ENCODE measurements at places on chromosomes 5 and 9.
A peak's percentile ranks its signal among the peaks of the same experiment; 100 is the strongest.

- no peak for DNase-seq
These were observed 37.2 kb downstream of the PAPPA start for GRCh38 chr9:116190637-116191396.

DNA sequence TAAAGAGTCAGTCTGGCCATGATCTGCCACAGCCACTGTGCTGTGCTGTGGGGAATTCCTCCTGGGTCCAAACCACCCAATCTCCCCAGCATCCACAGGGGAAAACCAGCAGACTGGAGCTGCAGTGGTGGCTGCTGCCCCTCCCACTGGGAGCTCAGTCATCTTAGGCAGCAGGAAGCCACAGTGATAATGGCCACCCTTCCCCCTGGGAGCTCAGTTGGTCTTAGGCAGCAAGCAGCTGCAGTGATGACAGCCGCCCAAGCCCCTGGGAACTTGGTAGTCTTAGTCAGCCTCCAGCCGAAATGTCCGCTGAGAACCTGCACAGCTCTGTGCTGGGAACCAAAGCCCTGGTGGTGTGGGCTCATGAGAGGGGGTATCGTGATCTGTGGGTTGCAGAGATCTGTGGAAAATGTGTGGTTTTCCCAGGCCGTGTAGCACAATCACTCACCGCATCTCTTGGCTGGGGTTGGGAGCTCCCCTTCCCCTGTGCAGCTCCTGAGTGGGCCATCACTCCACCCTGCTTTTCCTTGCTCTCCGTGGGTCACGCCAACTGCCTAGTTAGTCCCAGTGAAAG is 38.4 kb upstream of the SMIM15 start:
- no peak for DNase-seq

DNA sequence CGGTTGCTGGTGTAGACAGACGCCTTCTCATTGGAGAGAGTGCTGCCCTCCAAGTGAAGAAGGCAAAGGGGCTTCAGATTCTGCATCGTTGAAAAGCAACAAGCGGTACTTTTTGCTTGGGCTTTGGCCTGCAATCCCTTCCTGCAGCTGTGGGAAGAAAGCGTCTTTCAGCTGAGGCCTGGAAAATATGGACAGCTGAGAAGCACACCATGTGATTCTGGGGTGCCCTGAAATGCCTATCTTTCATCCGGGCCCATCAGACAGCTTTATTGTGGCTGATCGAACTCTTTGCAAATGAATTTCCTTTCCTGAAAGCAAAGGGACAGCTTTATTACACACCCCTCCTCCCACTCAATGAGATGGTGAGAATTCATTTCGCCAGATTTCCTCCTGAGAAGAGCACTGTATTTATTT is 74.0 kb downstream of the NSG2 start:
- no peak for DNase-seq

- no peak for DNase-seq
These were observed 119.4 kb downstream of the MPDZ start for GRCh38 chr9:13160051-13160450.

DNA sequence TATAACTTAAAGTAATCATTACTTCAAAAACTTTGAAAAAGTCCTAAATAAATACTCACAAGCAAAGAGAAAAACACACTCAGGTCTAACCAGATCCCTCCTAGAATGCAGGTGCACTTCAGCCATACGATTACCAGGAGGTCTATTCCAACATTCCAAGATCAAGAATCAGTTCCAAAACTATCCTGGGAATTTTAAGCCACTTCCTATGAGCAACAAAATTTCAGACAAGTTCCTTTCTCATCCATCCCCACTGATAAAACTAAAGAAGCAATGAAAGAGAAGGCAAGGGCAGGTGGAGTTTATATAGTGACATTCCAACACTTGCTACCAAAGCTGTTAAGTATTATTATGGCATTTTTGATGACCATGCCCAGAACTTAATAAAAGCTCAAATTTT is 29.6 kb downstream of the MLLT3 start:
- no peak for DNase-seq

GRCh38 chr5:92421942-92422341 is 1038.8 kb upstream of the ARRDC3 start:
- no peak for DNase-seq

- DNase-seq = no peak
These were observed 47.2 kb downstream of the GLDC start for GRCh38 chr9:6598249-6598725.

GRCh38 chr9:89522261-89522958 is 24.5 kb upstream of the SEMA4D start:
- DNase-seq = no peak

- no peak for DNase-seq
These were observed 24.4 kb upstream of the ICE1 start for GRCh38 chr5:5398071-5398470.

DNA sequence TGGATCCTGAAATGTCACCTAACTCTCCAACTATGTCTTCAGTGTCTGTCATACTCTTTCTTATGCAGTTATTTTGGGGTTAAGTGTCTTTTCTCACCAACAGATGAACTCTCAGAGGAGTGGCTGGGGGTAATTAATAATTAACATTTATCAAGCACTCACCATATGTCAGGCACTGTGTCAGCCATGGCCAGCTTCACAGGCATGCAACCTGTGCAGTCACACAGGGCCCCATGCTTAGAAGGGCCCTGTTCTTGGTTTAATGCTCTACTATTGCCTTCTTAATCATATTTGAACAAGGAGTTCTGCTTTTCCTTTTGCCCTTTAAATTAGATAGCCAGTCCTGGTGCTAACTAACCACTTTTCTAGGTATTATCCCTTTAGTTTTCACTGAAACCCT is 3.4 kb upstream of the GRPEL2 start:
- DNase-seq = no peak

DNA sequence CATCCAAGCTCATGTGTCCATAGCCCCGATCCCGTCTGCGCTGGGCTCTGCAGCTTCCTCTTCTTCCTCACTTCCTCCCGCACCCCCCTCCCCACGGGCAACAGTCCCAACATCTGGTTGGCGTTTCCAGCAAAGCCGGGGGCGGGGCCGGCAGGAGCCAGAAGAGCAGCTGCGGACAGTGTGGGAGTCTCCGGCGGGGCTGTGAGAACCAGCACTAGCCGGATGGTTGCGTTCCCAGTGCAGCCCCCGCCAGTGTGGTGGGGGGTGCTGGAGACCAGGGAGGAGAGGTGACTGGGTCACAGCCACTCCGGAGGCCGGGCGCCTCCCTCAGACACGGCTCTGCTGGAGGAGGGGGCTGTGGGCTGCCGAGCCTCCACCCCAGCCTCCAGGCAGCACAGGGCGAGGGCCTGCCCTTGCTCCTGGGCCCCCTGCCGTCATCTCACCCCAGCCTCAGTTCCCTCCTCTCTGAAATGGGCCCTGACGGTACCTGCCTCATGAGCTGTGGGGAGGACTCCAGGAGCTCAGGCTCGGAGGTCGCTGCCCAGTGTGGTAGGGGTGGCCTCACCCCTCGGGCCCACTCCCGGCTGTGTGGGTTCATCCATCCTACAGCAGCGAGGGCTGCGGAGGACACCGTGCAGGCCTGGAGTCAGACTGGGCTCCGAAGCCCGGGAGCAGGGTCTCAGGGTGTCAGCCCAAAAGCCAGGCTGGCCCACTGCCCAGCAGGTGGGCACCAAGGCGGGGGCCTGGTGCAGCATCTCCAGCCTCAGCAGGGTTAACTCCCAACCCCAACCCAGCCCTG is 41.5 kb upstream of the NOTCH1 start:
- DNase-seq = peak; percentile 66

DNA sequence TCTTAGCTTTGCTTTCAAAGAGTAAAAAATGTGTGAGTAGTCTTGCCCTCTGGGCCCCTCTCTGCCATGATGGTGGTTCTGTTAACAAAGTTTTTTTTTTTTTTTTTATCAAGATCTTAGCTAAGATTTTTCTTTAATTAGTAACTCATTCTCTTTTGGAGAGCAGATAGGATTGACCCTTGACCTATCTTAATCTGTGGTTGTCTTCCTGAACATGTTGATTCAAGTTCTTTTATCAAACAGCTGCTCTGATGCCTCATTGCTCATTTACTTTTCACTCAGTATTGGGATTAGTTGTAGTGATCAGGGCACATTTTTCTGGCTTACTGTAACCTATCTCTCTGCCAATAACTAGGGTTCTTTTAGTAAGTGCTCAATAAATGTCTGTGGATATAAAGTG is 106.3 kb downstream of the PCSK5 start:
- no peak for DNase-seq

DNA sequence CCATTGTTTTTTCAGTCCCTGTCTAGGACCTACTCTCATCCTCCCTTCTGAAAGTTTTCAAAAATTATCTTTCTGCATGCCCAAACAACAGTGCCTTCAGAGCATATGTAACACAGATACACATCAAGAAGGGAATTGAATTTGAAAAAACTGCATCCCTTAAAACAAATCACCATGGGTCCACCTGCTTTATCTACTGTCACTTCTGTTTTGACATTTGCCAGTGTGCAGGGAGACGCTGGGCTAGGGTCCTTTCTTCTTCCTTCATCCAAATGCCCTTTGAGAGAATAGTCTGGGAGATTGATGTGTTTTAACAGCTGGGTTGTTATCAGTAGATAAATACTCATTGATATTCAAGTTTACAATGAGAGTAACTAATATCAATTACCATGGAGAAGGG is 1630.1 kb downstream of the MAT2B start:
- no peak for DNase-seq

- no peak for DNase-seq
These were observed 214.7 kb upstream of the NR4A3 start for GRCh38 chr9:99606957-99607356.

GRCh38 chr5:138466125-138466899 is 1.0 kb downstream of the EGR1 start:
- no peak for DNase-seq

DNA sequence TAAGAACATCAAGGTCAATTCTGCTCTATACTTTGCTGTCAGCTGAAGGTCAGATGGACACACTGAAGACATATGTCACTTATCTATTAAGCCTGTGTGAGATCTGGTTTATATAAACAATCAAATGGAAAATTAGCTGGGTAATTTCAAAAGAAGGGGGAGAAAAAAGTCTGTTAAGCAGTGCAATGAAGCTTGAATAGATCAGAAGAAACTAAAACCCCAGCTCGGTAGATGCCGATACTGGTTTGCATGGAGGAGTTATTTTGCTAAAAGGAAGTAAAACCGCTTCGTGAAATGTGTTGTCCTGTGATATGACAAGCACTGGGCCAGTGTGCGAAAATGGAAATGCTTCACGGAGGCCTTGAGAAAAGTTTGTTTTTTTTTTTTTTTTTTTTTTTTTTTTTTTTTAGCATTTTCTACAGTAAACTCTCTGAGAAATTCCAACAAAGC is 148.8 kb downstream of the MEF2C start:
- no peak for DNase-seq

Measured in smooth muscle cell of the brain vasculature (primary cell).